ENCODE measurements at places on chromosomes 11 and 22.
A peak's percentile ranks its signal among the peaks of the same experiment; 100 is the strongest.

DNA sequence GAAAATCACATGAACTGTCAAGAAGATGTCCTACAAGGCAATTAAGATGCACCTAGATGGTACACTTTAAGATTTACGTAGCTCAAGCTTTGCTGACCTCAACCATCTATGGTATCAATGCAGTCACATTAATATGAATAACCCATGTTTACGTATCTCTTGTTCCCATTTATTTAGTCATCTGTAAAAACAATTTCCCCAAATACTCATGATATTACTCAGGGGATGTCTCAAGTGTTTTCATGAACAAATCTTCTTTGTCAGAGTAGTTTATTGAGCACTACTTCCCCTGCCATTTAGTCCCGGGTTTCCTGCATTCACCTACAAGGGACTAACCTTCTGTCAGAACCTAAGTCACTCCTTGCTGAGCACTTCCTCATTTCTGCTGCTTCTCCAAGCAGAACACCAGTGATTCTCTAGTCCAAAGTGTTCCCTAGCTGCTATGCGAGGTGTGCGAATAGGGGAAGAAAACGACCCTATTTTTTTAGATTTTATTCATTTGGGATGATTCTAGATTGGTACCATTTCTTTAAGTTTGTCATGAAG, 554.3 kb upstream of the LRRC4C start:
- DNase-seq, result no peak

DNA sequence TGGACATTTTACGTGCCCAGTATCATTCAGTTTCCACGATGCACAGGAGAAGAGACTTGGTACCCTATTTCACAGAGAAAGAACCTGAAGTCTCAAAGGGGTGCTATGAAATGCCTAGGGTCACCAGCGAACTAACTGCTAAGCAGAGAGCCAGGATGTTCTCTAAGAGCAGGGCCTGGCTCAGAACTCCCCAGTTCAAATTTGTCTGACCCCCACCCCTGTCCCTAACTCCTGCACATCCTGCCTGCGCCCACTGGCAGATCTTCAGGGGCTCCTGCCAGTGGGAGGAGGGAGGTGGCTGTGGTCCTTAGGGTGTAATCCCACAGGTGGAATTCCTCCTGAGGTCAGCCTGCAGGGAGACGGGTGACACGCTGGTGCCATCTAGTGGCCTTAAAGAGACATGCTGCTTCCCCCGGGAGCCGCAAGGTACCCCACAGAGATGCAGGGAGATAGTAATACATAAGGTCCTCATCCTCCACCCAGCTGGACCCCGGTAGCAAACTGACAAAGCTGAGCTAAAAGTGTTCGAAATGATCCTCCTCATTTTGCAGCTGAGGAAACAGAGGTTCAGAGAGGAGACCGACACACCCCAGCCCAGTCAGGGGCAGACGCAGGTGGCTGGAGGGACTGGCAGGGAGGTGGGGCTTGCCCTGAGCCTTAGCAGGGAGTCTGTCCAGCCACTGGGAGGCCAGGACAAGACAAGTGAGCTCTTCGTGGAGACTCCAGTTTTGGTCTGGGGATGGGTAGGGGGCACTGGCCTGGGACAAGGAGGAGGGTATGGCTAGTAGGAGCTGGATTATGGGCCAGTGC, 34.1 kb downstream of the MB start:
- peak; percentile 27 for DNase-seq

DNA sequence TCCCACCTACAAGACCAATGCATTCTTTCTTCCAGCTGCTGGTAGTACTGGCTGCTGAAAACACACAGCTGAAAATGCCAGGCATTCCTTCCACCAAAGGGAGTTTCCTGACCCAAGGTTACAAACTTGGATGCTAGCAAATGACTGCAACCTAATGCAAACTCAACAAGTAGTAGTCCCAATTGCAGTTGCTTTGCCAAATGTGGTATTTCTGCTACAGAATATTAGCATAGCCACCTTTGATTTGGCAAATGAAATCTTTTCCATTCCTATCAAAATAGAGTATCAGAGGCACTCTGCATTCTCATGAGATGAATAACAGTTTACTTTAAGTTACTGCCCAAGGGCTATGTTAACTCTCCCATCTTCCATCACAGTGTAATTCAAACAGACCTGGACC, 172.0 kb upstream of the ARHGAP42 start:
- DNase-seq, result no peak

DNA sequence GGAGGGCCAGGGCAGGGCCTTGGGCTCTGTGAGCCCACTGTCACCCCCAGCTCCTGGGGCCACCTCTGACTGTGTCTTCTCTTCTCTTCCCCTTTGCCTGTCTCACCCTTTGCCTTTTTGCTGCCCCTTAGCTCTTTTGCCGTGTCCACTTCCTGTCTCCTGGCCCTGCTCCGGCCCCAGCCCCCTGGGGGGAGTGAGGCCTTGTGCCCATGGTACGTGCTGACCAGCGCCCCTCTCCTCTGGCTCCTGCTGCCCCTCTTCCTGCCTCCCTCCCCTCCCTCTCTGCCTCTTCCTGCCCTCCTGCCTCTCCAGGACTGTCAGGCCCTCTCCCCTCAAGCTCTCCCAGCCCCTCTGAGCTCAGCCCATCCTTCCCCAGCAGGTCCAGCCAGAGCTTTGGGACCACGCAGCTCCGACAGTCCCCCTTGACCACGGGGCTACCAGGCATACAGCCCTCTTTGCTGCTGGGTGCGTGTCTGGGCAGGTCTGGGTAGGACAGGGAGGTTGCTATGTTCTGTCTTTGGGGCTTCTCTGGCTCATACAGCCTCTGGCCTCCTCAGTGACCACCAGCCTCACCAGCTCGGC, 11.7 kb downstream of the TMEM258 start:
- DNase-seq, result no peak

DNA sequence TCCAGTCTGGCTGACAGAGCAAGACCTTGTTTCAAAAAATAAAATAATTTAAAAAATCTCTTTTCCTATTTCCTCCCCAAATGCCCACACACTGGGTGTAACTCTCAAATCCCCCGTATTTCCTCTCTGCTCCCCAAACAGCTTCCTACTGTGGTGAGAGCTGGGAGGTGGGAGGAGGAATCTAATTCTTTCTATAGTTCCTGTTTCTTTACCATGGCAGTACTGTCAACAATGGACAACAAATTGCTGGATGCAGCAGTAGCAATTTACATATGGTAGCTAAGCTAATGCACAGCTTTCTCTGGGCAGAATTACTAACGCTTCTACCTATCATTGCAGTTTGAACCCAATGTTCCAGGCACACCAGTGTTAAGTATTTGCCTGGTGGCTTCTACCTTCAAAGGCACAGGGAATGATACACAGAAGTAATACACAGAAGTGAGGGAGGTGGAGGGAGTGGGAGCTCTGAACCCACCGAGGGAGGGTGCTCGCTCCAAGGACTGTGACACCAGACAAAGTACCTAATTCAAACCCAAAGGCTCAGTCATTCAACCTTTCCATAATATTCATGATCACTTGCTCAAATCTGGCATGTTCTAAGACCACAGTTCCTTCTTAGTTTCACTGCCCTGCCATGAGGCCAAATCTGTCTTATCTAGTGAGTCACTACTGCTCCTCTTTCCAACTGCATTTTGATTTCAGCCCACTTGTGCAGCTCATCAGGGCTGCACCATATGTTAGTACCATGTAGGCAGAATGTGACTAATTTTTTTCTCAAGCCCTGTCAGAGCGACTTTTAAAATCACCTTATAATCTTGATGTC, 37.9 kb downstream of the CELF1 start:
- peak; percentile 36 for DNase-seq

DNA sequence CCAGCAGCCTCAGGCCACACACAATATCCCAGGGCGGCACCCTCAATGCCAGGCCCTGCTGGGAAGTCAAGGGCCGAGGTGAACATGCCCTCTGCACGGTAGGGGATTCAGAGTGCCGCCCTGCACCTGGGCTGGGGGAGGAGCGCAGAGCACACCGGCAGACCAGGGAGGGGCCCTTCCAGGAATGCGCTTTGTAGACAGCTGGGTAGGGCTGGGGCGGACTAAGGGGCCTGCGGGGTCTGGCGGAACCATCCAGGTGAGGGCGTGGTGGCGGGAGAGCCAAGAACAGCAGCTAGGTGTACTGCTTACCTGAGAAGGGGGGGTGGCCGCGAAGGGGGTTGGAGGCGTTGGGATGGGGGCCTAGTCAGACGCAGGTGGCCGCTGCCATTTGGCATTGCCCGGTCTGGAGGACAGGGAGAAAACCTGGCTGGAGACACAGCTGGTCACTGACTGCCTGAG, 26.0 kb downstream of the DUSP8 start:
- DNase-seq, result no peak

DNA sequence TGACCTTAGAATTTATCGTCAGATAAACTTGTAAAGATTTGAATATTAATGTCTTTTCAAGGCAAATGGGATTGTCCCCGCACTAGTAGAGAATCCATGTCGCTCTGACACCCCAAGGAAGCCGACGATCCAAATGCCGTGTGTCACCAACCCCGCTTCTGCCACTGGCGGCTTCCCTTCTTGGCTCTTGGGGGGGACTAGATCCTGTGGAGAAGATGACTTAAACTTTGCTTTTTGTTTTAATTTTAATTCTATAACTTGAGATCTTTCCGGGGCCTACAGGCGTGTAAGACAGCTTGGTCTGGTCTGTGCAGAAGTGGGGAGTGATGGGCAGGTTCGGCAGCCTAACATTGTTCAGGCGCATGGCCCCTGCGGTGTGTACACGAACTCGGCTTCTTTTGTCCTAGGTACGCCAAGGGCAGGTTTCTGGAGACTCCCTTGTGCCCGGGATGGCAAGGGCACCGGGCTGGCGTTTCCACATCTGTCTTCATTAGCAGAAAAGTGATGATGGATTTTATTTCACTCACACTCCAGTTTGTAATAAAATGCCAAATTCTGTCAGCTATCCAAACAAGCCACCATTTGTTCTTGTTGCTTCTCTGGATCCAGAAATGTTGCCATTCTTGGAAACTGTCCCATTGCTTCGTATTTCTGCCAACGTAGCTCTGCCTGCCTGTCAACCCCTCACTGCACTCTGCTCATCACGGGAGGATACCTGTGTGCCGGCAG, 6.7 kb downstream of the YDJC start:
- no peak for DNase-seq

Data from activated CD4-positive, alpha-beta T cell treated with anti-CD3 and anti-CD28 coated beads, Interleukin-2, amount 50 U/mL, for 4 hours (primary cell).